ENCODE measurements at places on chromosomes 1 and 21.

DNA sequence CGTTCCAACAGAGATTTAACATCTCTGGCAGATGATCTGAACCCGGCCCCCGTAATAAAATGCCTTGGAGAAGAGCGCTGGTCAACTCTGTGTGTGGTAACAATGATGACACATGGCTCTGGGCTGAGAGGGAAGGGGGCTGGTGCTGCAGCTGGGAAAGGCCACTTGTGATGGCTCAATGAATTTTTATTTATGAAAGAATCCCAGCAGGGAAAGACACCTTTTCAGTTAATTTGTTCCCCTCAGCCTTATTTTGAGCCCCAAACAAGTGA, 59.4 kb downstream of the SYT6 start:
- no peak for DNase-seq

DNA sequence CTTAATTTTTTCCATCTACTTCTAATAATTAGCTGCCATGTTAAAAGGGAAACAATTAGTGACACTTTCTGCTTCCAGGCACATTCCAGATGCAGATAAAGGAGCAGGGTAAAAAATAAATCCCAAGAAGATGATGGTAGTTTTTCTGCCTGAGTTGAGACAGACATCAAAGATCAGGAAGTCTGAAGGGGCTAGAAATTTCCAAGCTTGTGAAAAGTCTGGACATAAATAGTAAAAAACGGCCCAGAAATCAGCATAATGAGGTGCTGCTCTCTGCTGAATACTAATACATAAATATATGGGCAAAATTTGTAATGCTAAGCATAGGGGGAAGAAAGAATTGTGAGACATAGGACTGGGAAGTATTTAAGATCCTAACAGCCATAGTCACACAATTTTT, 460.0 kb upstream of the RGS18 start:
- DNase-seq: no peak

DNA sequence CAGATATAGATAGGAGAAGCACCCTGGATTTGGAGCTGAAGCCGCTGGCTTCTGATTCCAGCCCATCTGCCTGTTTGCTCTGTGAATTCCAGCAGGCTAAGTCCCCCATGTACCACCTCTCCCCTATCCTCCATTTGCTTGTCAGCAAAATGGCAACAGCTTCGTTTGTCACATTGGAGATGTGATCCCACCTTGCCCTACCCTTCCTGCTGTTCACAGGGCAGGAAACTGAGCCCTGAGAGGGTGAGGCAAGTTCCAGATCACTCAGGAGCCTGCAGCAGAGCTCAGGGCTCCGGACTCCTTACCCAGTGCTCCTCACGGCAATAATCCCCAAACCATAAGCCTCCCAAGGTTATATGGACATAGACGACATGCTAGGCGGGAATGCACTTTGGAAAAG, 14.9 kb downstream of the SLC2A1 start:
- no peak for DNase-seq

GRCh38 chr1:10793129-10793651, 3.3 kb downstream of the CASZ1 start:
- DNase-seq: no peak

- DNase-seq: no peak
Measured at GRCh38 chr1:6423321-6423999, 1.1 kb upstream of the ESPN start.

- no peak for DNase-seq
Measured at GRCh38 chr1:21050031-21050430, 126.7 kb downstream of the EIF4G3 start.

DNA sequence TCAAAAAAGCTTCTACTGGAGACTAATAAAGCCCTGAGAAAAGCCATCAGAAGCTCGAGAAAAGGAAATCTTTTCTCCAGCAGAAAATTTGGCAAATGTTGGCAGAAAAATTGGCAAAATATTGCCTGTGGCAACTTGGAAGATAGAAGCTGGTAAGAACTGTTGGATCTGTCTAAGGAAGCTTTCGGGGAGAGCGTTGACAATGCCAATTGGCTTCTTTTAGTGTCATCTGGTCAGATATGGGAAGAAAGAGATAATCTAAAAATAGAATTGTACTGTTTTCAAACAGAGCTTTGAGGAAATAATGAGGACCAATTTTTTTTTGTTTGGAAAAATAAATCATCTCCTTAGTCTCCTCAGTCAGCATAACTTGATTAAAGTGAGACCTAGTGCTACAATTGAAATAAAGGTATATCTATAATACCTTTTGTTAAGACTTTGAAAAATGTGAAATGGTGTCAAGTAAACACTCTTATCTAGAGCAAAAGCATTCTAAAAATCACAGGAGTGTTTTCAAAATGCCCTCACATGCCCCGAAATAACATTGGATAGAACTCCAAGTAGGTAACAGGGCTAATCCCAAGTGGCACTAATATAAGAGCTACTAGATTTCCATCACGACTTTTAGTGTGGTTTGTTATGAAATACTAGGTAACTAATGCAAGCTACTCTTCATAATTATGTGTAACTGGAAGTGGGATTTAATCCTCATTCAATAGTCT, 882.2 kb upstream of the B3GALT2 start:
- DNase-seq: no peak

DNA sequence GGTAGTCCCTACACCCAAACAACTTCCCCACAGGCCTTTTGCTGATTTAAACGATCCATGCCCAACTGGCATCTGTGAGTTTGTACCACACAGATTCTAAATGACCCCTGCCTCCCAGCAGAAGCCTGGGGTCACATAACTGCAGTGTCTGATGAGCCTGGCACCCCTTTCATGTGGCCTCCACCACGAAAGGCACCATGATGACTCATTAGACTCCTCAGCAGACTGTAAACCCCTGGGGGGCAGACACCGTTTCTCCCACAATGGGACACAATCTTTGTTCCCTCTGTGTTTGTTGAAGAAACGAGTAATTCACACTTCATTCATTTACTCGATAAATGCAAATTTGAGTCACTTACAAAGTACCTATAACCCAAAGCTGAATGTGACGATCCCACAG, 81.6 kb downstream of the CCDC185 start:
- no peak for DNase-seq

DNA sequence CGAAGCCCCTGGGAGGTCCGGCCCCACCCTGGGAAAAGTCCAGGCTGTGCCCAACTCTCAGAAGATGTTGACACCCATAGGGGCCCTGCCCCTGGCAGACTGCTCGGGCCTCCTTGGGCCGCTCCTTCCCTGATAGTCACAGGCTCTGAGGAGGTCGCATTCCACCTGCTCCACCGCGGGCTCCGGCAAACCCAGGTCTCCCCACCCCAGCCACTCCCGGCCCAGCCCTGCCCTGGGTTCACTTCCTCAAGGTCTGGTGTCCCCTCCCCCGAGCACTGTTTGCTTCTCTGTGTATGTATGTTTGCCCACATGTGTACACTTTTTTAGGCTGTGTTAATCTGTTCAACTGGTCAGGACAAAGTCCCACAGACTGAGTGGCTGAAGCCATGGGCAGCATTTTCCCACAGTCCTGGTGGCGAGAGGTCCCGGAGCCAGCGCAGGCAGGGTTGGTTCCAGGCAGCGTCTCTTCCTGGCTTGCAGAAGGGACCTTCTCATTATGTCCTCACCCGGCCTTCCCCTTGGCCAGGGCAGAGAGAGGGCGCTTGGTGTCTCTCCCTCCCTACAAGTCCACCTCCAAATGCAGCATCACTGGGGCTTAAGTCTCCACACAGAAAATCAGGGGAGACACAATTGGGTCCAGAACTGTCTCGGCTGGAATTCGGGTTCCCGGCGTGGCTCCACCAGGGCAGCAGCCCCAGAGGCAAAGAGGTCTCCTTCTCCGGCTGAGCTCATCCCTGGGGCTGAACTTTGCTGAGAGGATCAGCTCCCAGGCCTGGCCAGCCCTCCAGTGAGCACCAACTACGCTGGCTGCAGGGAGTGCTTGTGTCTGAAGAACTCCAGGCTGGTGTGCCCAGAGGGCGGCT, 10.5 kb upstream of the PRXL2B start:
- DNase-seq: no peak

DNA sequence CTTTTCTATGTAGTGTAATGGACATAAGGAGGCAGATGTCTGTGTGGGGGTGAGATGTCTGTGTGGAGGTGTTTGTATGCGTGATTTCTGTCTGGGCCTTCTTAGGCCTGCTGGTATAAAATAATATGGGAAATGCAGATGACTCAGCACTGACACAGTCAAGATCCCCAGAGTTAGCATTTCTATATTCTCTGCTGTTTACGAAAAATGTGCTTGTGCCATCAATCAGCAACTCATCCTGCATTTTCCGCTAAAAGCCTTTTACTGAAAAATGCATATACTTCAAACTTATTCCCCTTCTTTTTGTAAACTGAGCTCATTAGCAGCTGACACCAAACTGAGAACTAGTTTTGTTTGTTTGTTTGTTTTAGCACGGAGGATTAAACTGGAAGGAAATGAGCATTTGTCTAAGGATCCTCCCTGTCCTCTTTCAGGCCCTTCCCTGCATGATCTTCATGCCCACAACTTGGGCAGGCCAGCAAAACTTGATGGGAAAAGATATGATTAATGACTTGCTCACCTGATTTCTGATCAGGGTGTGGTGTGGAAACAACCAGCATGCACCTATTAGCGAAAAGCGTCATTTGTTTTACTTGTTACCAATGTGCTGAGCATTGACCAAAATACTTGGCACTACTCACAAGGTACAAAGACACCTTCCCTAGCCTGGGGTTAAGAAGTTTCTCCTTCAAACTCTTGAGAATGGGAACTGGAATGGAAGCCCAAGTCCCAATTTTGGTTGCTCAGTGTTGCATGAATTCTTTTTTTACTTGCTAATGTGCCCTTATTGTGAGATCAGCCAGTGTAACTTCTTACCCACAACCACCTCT, 77.4 kb downstream of the NDUFS5 start:
- no peak for DNase-seq

DNA sequence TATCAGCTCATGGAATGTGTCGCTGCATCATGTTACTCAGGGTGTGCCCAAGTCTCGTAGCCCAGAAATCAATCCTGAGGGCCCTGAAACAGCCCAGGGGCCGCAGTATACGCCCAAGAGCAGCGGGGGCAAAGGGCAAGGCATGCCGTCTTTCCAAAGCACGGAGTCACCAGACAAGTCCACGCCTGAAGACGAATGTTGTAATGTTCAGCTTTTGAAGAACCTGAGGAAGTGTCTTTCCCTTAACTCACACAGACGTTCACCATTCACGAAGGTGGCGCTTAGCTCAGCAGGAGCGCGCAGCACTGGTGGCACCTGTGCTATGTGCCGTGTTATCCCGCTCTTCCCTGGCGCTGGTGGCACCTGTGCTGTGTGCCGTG, 18.8 kb upstream of the PWP2 start:
- DNase-seq: no peak

DNA sequence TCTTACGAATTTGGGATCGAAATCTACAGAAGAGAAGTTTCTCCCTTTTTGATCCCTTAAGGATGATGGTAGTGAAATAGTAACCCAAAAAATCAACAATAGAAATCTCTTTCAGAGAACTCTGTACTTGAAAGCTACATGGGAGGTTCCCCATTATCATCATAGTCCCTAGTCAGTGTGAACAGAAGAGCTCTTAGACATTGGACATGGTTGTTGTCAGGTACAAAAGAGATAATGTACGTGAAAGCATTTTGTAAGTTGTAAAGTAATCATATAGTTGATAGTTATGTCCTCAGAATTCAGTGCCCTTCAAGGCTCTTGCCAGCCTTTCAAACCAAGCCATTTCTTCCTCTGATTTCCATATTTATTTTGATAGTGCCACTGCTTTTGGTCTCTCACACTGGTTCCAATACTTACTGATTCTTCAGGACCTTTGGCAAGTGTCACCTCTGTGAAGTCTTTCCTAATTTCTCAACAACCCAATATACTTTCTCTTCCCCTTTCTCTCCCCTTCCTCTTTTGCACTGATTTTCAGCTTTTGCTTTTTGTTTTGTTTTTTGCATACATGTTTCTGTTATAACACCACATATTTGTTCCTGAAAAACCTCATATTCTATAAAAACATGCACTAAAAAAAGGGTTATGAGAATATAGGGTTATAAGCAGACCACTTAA, 22.4 kb downstream of the VPS45 start:
- DNase-seq: no peak

DNA sequence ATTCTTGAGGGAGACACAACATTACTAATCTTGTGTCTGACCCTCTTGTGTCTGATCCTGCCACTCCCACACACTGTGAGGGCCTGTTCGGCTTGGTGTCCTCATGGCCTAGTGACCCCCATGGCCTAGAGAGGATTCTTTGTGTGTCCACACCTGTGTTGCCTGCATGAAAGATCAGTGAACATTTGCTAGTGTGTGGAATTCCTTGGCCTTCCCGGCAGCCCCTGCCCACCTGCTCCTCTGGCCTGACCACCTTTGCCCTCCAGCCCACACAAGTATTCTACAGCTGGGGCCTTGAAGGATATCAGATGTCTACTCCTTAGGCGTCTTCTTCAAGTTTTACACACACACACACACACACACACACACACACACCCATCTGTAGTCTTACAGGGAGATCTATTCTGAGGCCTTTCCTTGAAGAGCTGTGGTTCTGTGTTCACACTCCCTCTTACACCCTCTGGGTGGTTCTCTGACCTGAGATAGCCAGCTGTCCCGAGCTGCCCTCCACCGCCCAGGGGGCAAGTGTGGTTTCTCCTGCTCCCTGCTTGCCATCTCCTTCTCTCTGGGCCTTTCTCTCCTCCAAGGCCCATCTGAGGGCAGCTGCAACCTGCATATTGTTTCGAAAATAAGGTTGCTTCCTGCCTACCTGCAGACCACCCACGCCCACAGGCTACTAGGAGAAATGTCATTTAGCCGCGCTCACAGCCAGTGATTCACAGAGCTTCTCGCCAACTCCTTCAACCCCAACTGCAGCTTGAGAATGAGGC, 45.4 kb downstream of the CD247 start:
- DNase-seq: no peak

GRCh38 chr1:59229138-59229537, 67.8 kb upstream of the FGGY start:
- DNase-seq: no peak

DNA sequence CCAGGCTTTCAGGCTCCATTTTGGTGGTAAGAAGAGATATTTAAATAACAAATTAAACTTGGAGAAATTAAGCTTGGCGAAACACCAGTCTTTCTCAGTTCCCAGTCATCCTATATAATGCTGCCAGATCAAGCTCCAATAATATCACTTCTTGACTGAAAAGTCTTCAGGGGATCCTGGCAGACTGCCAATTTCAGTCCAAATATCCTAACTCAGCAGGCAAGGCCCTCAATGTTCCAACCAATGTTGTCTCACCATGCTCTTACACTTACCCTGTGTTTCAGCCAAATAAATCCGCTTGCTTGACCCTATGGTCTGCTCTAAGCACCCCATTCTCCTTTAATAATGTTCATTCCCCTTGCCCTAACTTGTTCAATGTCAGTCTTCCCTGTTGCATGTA, 39.9 kb upstream of the BCL10 start:
- no peak for DNase-seq

- no peak for DNase-seq
Measured at GRCh38 chr1:35605071-35605866, 32.2 kb downstream of the TFAP2E start.

- no peak for DNase-seq
Measured at GRCh38 chr1:235470741-235471439, 33.4 kb downstream of the B3GALNT2 start.
